ENCODE measurements at places on chromosomes 6 and 20.

DNA sequence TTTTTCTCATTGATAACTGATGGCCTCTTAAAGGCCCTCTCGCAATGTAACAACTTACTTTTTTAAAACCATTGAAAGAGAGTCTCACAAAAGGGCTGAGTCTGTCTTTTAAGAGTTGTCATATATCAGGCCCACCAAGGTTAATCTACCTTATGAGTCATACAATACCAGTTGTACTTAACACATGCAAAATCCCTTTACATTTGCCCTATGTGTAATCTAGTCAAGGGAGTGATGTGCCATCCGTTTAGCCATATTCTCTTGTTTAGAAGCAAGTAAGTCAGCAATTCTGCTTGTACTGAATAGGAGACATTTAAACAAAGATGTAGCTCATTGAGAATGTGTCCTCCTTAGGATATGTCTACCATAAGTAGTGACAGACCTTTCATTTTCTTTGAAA is 143.7 kb downstream of the TENT5A start:
- DNase-seq, result no peak

- DNase-seq, result no peak
These were observed 168.9 kb downstream of the PHF3 start for GRCh38 chr6:63804381-63804956.

GRCh38 chr20:50272724-50273446 is 82.3 kb downstream of the CEBPB start:
- DNase-seq, result no peak

- no peak for DNase-seq
These were observed 55.1 kb upstream of the B3GAT2 start for GRCh38 chr6:71011871-71012371.
